ENCODE measurements at places on chromosomes 6 and 20. TPM values are rescaled to one million over a fixed set of nuclear protein-coding genes. Genes with fewer than 3 reads are reported as not detected.
A peak's percentile ranks its signal among the peaks of the same experiment; 100 is the strongest.

GABRR1 gene
- not detected for total RNA-seq

AVP gene
- total RNA-seq = 7.0 TPM

NANP gene
- total RNA-seq = 1.8 TPM

SLC22A2 gene
- not detected for total RNA-seq

B3GALT4 gene
- total RNA-seq = 44.1 TPM

MICA gene
- 13.9 TPM for total RNA-seq

C6orf163 gene
- 11.8 TPM for total RNA-seq

FAM83B gene
- total RNA-seq = not detected

CALHM4 gene
- not detected for total RNA-seq

SIRPA gene
- total RNA-seq = 10.2 TPM

DNA sequence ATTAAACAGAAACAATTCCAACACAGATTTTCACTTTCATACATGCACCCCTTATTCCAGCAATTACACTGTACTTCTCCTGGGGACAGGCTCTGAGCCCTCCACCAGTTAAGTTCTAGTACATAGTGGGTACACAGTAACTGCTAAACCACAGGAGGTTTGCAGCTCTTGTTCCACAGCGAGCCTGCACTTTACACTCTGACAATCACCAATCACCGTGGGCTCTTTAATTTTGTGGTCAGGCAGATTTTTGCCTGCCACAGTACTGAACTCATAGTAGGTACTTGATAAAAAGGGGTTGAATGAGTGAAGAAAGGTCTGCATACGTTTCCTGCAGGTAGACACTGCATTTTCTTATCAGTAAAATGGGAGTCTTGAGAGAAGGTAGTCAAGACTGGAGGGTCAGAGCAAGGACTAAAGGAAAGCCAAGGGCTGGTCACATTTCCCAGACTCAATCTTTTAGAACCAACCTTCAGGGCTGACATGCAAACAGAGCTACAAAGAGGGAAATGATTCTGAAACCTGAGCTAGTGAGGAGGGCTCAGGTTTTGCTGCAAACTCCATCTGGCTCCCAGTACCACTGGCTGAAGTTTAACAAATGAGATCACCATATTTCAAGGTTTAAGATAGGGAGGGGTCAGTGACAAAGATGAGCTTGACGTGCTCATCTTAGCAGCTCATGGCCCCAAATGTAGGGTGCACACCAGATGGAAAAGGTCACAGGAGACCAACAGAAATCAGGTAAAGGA, 404.6 kb downstream of the BTBD9 start:
- H3K27me3 ChIP-seq = no peaks in the 10 kb centered on the region
- no peaks in the 10 kb centered on the region for H3K36me3 ChIP-seq
- H3K27ac ChIP-seq = no peak overlapping the region
- DNase-seq = no peak

- DNase-seq = peak; percentile 63
- H3K36me3 ChIP-seq = peaks cover 2% of the 10 kb centered on the region
- H3K27me3 ChIP-seq = no peaks in the 10 kb centered on the region
These were observed 5.1 kb downstream of the HLA-E start for GRCh38 chr6:30494291-30494861.

DNA sequence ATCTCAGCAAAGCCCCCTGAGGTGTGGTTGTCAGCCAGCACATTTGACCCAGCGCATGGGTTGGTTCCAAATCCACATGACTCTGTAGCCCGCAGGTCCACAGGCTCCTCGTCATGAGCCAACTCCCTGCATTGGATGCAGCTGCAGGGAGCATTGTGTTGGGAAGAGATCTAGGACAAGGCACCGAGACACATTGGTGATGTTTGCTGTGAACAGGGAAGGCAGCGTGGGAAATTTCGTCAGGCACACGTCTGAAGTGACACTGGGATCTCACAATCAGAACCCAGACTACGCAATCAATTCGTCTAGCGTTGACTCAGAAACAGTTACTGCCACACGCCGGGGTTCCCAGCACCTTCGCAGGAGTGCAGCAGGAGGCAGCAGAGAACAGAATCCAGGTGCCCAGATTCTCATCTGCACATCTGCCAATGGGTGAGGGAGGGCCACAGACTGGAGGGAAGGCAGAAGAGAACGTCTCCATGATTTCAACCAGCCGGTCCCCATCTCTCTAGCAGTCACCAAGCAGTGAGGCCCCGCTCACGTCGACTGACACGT, 177.0 kb downstream of the TTLL2 start:
- H3K27ac ChIP-seq = no peak overlapping the region
- H3K27me3 ChIP-seq = no peaks in the 10 kb centered on the region
- H3K4me3 ChIP-seq = no peak overlapping the region
- no peak for DNase-seq
- no peaks in the 10 kb centered on the region for H3K36me3 ChIP-seq

DNA sequence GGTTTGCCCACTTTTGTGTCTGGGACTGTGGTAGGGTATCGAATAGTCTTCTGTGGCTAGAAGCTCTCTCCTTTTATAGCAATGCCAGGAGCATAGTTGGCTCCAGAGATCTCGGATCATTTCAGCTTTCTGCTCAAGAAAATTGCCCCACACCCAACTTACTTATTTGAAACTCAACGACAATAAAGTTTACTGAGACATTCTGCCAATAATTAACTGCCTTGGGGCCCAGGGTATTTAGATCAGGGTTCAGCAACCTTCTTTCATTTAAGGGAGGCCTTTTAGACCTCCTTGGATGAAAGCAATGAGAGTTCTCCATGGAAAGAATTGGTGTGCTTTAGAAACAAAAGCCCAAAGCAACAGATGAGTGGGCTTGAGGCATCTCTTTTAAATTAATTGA, 53.8 kb upstream of the GMPR start:
- no peak for DNase-seq
- peaks cover 4% of the 10 kb centered on the region for H3K4me1 ChIP-seq
- no peak overlapping the region for H3K4me3 ChIP-seq
- H3K27ac ChIP-seq = no peak overlapping the region

- no peaks in the 10 kb centered on the region for H3K27me3 ChIP-seq
- no peak overlapping the region for H3K4me3 ChIP-seq
- DNase-seq = peak; percentile 25
- H3K36me3 ChIP-seq = peaks cover 27% of the 10 kb centered on the region
- H3K27ac ChIP-seq = no peak overlapping the region
These were observed 15.8 kb upstream of the MAP7 start for GRCh38 chr6:136566007-136566487.

DNA sequence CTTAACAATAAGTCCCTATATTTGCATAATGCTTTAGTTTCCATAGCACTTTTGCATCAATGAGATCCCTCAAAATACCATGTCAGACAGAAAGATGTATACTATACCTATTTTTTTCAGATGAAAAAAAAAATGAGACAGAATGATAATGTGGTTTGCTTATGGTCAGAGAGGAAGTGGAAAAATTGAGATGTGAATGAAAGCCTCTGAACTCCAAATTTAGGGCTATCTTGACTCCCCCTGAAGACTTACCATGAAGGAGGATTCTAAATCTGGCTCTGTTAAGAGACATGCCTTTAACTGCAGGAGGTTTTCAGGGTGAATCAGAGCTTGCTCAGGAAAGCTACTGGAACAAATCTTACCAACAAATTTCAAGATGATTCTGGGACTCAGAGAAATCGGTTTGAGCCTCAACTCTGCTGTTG, 176.2 kb downstream of the ISM1 start:
- no peaks in the 10 kb centered on the region for H3K27me3 ChIP-seq
- no peak for DNase-seq
- H3K4me1 ChIP-seq = no peaks in the 10 kb centered on the region
- H3K4me3 ChIP-seq = no peak overlapping the region

- DNase-seq = no peak
- H3K27ac ChIP-seq = no peak overlapping the region
- no peak overlapping the region for H3K4me3 ChIP-seq
- H3K36me3 ChIP-seq = no peaks in the 10 kb centered on the region
- no peaks in the 10 kb centered on the region for H3K4me1 ChIP-seq
- H3K27me3 ChIP-seq = no peaks in the 10 kb centered on the region
These were observed 144.5 kb upstream of the FLRT3 start for GRCh38 chr20:14481863-14482262.

GRCh38 chr6:41466437-41466990, 79.7 kb upstream of the FOXP4 start:
- H3K4me1 ChIP-seq = peaks cover 21% of the 10 kb centered on the region
- no peak for DNase-seq
- no peaks in the 10 kb centered on the region for H3K36me3 ChIP-seq

Measured in B cell (primary cell).